Cardiac muscle cell (in vitro differentiated cells and primary cell): ENCODE measurements at places on chromosomes 5 and 9.

DNA sequence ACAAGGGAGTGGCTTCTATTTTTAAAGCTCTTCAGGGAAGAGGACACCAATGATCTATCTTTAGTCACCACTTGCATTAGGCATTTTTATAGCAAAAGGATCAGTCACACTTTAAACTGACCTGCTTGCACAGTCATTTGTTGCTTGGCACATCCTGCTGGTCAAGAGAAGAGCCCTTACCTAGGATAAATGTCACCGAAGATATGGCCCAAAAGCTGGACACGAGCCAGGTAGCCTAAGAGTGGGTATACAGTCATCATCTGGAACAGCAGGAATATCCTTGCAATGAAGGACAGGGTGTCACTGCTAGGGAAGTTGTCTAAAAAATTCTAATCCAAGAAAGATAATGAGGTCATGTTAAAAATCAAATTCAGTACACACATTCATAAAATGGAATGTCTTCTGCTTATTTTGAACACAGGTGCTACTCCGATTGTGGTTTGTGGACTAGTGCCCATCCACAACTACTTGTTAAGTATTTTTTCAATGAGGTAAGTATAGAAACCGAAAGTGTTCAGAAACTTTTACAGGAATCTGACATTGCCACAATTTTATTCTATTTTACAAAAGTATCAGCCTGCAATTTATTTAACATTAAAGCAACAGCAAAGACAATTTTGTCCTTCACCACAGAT is 78.4 kb downstream of the SLC38A9 start:
- peak; percentile 44 for DNase-seq

- DNase-seq, result no peak
Measured at GRCh38 chr9:35102465-35102768, 514 bp downstream of the STOML2 start.

- DNase-seq, result no peak
Measured at GRCh38 chr9:10230512-10230911, 382.3 kb downstream of the PTPRD start.

GRCh38 chr9:86549920-86550319 is 195.7 kb upstream of the TUT7 start:
- no peak for DNase-seq

DNA sequence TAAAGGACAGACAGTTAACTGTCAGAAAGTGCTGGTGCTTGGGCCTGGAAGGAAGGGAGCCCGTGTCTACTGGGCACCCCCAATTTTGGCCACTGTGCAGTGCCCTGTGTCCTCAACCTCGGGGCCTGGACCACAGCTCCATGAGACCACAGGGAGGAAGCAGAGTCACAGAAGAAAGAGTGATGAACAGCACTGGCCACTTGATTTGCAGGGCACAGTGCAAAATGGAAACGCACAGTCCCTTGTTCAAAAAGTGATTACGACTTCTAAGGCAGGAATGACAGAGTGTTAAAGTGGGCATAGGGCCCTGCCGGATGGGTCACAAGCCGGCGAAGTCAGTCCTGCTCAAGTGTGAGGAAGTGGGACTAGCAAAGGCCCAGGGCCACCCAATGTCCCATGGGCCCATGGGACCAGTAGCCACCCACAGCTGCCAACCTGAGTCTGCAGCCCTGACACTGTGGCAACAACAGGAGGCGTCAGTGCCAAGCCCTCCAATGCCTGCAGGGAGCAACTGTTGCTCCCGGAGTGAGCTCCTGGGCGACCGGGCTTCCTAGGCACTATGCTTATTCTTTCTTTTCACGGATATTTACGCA is 85.4 kb downstream of the ADAMTS2 start:
- no peak for DNase-seq

DNA sequence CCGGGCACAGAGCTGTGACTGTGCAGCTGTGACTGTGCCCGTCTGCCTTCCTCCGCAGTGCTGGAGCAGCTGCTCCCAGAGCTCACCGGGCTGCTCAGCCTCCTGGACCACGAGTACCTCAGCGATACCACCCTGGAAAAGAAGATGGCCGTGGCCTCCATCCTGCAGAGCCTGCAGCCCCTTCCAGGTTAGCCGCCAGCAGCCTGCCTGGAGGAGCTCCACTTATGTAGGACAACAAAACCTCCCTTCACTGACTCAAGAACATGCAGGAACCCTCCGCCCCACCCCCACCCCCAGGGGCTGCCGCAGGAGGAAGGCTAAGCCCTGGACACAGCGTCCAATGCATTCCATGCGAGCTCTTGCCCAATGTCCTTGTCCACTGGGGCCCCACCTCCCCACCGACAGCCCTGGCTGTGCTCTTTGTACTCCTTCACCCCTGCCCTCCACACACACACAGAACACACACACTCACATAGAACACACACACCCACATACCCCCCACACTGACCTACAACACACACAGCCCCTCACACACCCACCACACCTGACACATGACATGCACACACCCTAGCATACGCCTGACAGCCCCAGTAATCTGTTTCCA is 27.9 kb downstream of the AFAP1L1 start:
- DNase-seq, result no peak

DNA sequence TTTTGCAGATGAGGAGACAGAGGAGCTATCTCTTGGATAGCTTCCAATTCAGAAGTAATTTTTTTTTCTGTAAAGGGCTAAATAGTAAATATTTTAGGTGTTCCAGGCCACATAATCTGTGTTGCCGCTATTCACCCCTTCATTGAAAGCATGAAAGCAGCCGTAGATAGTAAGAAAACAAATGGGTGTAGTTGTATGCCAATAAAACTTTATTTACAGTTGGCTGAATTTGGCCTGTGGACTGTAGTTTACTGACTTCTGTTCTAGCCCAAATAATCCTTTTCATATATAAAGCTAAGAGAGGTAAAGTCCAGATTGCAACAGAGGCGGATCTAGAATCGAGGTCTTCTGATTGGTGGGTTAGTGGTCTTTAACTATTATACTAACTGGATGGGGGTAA is 128.9 kb downstream of the SLF1 start:
- no peak for DNase-seq

- no peak for DNase-seq
Measured at GRCh38 chr5:126947146-126948010, 83.0 kb downstream of the MARCHF3 start.

DNA sequence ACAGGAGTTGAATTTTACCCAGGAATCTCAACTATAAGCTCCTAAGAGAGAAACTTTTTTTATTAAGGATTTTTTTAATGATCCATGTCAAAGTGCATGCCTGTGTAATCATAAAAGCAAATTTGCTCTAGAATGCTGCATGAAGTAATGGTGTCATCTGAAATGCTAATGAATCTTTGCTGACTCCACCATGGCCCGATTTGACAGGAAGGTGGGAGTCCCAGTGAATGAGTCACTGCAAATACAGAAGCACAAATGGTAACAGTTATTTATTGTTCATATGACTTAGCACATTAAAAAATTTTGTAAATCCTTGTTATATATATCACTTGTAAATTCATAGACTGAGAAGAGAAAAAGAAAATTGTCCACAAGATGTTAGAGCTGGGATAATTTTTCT is 341.3 kb downstream of the RASEF start:
- no peak for DNase-seq

DNA sequence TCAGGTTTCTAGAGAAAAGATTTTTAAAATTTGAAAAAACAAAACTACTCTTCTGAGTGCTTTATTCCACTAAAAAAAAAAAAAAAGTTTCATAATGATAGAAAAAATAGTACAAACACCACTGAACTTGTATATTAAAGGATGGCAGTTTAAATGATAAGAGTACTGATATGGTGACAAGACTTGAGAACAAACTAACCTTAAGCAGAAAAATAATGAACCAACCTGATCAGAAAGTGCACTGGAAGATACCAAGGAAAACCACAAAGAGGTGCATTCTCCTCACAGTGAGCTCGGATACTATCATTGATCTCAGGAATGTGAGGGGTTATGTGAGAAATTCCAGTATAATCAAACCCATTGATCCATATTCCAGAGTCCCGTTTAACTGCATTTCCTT is 34.3 kb downstream of the ERMP1 start:
- no peak for DNase-seq

- DNase-seq, result no peak
Measured at GRCh38 chr9:113501852-113502251, 38.3 kb downstream of the RGS3 start.

GRCh38 chr9:18073002-18073401 is 401.0 kb upstream of the ADAMTSL1 start:
- DNase-seq, result no peak

- peak; percentile 21 for DNase-seq
Measured at GRCh38 chr5:1090538-1090937, 21.3 kb downstream of the SLC12A7 start.

- no peak for DNase-seq
Measured at GRCh38 chr5:66362687-66363086, 218.6 kb downstream of the SREK1 start.

GRCh38 chr5:127206320-127207113 is 84.1 kb upstream of the MEGF10 start:
- DNase-seq, result no peak

DNA sequence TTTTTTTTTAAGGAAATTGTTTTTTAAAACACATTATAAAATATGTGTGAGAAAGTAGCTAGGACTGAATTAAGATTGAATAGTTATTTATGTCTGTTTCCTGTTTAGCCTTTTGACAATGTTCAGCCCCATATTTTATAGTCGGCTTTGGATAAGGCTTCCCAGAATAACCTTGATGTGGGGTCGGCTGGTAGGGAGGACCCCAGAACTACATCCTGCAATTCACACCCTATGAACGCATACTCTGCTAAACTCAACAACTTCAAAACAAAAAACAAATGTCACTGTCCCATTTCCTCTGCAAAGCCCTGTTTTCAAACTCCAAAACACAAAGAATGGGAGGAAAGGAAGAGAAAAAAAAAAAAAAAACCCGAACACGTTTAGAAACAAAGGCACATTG is 63.1 kb downstream of the ARL15 start:
- no peak for DNase-seq

- peak; percentile 96 for DNase-seq
Measured at GRCh38 chr9:89661956-89662717, 57.3 kb downstream of the GADD45G start.

GRCh38 chr5:69265931-69266330 is 31.2 kb downstream of the CDK7 start:
- DNase-seq, result no peak

- no peak for DNase-seq
Measured at GRCh38 chr5:53965459-53965858, 344.9 kb downstream of the ARL15 start.

- no peak for DNase-seq
Measured at GRCh38 chr5:59003641-59004040, 420.8 kb downstream of the RAB3C start.

DNA sequence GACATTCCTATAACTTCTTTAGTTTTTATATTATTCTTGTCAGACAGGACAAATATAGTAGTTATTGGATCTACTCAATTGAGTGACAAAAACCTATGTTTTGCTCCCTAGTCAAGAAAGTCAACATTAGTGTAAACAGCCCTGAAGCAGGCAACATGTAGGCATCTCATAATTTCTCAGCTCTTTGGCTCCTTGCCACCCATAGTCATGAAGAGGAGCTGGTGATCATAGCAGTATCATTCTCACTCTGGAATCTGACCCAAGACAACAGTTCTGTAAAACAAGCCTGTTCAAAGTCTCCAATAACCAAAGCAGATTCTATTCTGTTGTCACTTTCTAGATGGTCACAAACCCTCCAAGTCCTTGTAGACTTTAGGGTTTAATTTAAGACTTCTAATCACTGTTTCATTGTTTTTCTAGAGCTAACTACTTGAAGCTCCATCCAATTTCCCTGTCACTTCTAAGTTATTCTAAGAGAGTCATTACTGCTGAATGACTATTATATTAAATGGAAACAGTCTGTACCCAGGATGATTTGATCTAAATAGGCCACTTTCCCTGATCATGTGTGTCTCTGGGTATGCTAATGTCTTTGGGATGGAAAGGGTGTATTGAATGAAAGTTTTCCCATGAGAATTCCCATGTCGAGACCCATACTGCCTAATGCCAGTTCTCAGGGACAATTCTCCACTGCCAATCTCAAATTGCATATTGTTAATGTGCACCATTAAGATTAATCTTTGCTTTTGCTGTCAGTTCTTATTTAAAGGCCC is 533.3 kb downstream of the ACTL7B start:
- no peak for DNase-seq

DNA sequence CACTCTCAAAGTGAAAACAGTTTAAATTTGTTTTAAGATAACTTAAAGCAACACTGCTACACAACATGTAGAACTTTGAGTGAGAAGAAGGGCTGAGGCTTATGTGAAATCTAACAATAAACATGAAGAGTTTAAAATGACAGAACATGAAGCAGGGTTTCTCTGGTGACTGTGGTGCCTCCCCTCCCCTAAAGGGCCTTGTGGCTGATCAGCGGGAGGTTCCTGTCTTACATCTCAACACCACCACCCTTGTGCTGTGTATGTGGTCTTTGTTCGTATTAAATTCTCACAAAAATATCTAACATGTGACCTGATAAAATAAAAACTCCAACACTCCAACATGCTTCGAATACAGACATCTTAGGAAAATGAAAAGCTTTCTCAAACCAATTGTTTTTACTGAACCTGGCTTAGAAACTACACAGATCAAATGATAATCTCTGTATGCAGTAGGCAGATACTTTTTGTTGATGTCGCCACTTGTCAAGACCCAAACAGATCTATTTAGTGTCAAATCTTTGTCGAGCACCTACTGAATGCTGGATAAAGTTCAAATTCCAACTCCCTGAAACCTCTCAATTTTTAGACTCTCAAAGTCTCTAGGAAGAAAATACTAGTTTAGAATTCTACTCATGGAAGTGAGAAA is 9.9 kb upstream of the IQGAP2 start:
- no peak for DNase-seq

GRCh38 chr5:68886814-68887213 is 207.0 kb upstream of the SLC30A5 start:
- no peak for DNase-seq

- DNase-seq, result no peak
Measured at GRCh38 chr5:155128786-155129512, 115.4 kb downstream of the KIF4B start.

GRCh38 chr5:105230516-105231157 is 1668.0 kb upstream of the NUDT12 start:
- DNase-seq, result no peak

- DNase-seq, result peak; percentile 81
Measured at GRCh38 chr5:178895615-178896571, at the start of gene ZFP2. ZFP2 (plus strand) TSS chr5:178895913; CDS start chr5:178931314, 35,401 bp downstream.

DNA sequence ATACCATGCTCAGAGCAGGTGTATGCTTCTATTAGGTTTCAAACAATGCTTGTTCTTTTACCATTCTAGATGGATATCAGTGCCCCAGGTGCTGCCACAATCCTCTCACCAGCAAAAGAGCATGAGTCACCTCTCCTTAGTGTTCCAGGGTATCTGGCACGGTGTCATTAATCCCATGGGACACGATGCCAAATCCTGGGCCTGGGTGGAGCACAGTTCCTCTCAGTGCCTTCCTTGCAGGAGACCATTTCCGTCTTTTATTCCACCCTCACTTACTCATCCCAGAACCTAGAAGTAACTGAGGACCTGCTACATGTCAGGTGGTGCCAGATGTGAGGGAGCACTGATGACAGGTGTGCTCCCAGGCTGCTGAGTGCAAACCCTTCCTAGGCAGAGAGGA is 1.3 kb upstream of the OR13J1 start:
- DNase-seq, result no peak

GRCh38 chr5:28726815-28727214 is 1688.4 kb upstream of the CDH9 start:
- DNase-seq, result no peak

- no peak for DNase-seq
Measured at GRCh38 chr5:113723021-113723420, 209.5 kb downstream of the YTHDC2 start.
